T-helper 1 cell (primary cell): ENCODE measurements at places on chromosomes 12 and 14.
A peak's percentile ranks its signal among the peaks of the same experiment; 100 is the strongest.

DNA sequence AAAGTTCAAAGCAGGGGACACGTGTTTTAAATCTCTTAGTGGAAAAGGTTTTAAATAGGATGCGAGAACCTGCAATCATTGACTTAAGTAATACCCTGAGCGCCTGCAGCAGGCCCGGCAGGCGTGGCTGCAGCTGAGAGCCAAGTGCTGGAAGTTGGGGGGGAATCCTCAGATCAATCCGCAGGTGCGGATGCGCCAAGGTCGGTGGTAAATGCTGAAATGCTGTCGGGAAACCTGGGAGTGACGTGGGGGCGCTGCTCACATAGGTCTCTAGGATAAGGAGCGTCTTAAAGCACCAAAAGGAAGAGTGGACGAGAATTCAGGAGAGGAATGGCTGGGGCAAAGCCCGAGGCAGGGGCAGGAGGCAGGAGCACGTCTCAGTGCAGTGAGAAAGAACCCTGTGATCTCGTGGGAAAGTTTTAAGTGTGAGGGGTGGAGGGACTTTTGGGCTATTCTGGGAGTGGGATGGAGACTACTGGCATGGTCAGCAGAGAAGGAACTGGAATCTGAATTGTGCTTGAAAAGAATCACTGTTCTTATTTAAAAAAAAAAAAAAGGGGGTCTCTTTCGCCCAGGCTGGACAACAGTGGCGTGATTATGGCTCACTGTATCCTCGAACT is 883 bp upstream of the CDCA4 start:
- no peak for DNase-seq

DNA sequence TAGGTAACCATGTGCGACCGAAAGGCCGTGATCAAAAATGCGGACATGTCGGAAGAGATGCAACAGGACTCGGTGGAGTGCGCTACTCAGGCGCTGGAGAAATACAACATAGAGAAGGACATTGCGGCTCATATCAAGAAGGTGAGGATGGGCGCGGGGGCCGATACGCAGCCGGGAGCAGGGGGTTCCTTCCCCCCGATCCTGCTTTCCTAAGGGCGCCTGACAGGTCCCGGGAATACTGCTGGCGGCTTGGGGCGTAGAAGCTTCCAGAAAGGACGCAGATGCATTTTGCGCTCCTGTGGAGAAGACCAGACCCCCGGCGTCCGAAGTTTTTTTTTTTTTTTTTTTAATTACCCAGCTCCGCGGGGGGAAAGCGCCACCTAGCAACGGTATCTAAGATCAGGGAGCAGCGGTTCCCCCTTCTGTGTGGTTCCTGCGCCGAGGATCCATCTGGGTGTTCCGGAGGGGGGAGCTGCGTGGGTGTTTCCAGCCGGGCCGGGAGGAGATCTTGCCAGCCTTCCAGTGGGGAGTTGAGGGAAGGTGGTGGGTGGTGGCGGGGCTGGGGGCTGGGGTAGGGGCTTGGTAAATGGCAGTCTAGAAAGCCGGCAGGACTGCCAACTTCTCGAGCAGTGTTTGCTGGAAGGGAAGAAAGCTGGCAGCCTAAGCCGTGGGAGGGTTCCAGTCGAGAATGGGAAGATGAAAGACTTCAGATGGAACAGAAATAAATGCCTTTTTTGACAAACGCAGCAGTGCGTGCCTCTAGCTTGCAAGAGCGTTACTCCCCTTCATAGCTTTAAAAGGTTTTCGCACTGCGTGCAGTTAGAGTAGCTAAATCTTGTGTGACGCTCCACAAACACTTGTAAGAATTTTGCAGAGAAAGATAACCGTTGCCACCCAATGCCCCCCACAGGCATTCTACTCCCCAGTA is 764 bp downstream of the DYNLL1 start:
- DNase-seq = peak; percentile 23

- no peak for DNase-seq
Measured at GRCh38 chr12:129750421-129750820, 153.4 kb downstream of the TMEM132D start.

- no peak for DNase-seq
Measured at GRCh38 chr12:119949145-119949544, 39.9 kb upstream of the BICDL1 start.

DNA sequence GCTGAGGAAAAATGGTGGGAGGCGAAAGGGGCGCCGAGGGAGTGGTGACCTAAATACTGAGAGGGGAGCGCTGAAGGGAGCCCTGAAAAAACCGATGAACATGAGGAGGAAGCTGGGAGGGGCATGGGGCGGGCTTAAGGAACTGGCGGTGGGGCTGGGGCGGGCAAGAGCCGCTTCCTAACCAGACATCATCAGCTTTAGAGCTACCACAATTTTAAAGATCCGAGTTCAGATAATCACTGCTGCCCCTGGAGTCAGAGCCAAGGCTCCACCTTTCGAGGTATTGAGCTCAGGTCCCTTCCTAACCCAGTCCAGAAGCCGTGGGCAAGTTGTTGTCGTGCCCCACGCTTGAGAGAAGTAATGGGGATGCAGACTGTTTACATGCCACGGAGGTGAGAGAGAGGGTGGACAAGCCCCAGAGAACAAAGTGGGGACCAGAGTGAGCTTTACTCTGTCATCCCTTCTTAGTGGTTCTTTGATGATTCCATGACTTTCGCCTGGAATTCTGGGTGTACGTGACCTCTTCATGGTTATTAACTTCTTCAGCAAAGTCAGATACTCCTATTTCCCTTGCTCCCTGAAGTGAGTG is 393 bp downstream of the ORMDL2 start:
- DNase-seq = no peak

DNA sequence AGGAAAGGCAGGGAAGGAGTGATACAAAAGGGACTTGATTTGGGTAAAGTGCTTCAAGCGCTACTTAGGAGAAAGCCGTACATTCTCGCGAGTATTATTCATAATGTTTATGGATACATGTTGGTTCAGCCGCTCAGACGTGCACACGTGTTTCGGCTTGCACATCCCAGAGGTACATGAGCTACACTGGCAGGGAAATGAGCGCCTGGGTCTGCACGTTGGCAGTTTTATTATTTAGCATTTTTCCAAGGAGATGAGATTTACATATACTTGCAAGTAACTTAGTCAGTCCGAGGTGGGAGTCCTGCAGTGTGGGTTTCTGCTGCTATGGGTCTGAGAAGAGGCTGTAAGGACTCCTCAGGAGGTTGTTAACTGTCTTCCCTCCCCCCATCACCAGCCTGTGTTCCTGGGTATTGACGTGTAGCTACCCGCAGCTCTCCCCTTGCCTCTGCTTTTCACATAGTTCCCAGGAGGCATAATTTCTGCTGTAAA is 1.5 kb downstream of the PRKCH start:
- peak; percentile 15 for DNase-seq

- DNase-seq = no peak
Measured at GRCh38 chr14:59939828-59940227, 19.9 kb downstream of the LRRC9 start.

- DNase-seq = no peak
Measured at GRCh38 chr14:71454513-71455332, 477.5 kb upstream of the RGS6 start.

GRCh38 chr14:97655169-97655948 is 858.2 kb downstream of the VRK1 start:
- DNase-seq = no peak

DNA sequence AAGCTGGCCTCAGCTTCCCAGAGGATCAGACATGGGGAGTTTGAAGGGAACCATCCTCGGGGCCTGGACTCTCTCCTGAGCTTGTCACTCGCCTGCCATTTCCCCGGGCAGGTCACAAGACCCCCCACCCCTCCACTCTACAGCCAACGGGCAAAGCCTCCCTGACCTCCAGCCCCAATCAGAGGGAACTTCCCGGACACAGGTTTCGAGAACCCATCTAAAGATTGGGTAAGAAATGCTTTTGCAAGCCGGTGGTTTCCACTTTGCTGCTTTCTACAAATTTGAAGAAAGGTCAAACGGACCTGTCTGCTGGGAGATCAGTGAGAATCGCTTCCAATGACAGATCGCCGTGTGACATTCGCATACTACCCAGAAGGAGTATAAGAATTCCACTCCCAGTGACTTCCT is 89.6 kb downstream of the SCARB1 start:
- no peak for DNase-seq

DNA sequence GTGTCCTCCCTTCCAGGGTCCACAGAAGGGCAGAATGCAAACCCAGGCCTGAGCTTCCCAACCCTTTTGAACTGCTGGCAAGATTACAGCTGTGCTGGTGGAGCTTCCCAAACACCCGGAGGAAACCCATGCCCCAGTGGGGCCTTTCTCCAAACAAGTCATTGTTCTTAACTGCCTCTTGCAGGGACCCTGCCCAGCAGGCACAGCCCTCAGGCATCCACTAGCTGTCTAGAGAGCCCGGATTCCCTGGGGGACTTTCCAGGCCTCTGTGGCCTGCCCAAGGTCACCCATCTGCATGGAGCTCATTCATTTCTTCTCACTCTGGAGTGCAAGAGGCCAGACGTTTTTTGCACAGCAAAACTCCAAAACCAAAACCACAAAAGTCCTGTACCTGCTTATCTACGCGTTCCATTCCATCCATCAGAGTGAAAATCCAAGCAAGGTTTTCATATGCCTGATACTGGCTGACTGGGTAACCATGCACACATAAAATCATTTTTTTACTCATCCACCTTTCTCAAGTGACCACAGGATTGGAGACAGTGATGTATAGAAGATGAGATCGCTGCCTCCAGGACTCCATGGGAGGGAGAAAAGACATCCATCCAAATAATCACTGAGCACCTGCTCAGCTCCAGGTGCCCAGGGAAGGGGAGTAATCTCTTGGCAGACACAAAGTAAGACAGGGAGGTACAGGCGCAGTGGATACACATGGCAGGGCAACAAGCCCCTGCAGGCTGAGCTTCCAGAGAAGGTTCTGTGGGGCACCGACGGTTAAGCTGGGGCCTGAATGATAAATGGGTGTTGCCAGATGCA is 17.2 kb upstream of the BDKRB2 start:
- no peak for DNase-seq

GRCh38 chr14:90455100-90455571 is 58.3 kb downstream of the CALM1 start:
- no peak for DNase-seq

- no peak for DNase-seq
Measured at GRCh38 chr12:16243487-16244412, 33.7 kb downstream of the SLC15A5 start.

GRCh38 chr12:50079771-50080170 is 5.4 kb upstream of the SMARCD1 start:
- no peak for DNase-seq

DNA sequence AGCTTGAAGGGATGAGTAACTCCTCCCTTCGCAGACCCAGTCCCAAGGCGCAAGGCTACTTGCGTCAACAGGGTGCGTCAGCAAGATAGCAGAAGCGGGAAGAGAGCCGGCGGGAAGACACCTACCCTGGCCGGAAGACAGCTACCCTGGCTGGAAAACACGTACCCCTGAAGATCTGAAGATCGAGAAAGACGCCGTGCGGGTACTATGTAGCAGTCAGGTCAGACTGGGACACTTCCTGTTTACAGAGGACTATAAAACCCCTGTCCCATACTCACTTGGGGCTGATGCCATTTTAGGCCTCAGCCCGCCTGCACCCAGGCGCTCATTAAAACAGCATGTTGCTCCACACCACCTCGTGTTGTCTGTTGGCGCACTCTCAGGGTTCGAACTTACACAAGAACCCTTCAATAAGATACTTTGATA is 80.9 kb downstream of the ABCD2 start:
- no peak for DNase-seq

DNA sequence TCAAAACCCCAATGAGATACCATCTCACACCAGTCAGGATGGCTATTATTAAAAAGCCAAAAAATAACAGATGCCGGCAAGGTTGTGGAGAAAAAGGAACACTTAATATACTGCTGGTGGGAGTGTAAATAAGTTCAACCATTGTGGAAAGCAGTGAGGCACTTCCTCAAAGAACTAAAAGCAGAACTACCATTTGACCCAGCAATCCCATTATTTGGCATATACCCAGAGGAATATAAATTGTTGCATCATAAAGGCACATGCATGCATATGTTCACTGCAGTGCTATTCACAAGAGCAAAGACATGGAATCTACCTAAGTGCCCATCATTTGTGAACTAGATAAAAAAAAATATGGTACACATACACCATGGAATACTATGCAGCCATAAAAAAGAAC is 59.9 kb downstream of the MGST1 start:
- no peak for DNase-seq

DNA sequence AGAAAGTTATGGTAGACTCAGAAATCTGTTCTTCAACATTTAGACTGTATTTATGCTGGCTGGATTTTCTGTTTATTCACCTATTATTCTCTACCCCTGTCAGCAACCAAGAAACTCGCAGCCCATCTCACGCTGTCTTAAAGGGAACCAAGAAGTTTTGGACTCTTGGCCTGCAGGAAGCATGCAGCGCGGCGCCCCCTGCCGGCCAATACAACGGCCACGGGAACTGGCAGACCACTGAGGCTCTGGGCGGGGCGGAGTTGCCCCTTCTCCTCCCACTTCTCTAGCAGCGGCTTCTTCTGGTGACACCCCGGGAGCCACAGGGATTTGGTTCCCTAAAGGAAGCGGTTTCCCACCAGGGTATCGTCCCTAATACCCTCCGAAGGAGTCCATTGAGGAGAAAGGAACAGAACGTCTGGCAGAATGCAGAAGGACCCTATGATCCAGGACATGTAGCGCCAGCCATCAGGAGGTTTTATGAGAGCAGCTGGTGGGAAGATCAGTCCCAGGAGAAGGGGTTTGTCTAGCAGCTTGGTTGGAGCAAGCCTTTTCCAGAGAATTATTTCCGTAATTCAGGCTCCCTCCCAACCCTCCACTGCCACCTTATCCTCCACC is 21.0 kb upstream of the RNASE2 start:
- peak; percentile 8 for DNase-seq
